ENCODE measurements at places on chromosomes 16 and 17.

GRCh38 chr16:12900599-12901203 lies 697 bp upstream of the SHISA9 start:
- ATAC-seq: no peak

DNA sequence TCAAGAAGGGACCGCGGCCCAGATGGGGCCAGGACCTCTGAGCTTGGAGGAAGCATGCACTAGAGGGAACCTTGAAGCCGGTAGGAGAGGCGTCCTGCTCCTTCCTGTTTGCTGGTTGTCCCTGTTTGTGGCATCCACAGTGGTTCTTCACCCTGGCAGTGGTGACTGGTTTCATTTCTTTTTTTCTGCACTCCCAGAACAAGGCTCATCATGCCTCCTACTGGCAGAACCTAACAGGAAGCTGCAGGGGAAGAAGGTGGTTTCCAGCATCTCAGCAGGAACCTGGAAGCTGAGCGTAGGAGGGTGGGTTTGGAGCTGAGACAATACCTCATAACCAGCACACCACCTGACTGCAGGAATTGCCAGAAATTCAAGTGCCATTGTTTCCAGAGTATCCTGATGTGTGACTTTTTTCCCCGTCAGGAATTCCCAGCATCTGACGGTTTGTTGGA lies 5.8 kb downstream of the TMEM231 start:
- no peak for ATAC-seq

GRCh38 chr17:8935191-8935590 lies 30.3 kb downstream of the PIK3R5 start:
- no peak for ATAC-seq

DNA sequence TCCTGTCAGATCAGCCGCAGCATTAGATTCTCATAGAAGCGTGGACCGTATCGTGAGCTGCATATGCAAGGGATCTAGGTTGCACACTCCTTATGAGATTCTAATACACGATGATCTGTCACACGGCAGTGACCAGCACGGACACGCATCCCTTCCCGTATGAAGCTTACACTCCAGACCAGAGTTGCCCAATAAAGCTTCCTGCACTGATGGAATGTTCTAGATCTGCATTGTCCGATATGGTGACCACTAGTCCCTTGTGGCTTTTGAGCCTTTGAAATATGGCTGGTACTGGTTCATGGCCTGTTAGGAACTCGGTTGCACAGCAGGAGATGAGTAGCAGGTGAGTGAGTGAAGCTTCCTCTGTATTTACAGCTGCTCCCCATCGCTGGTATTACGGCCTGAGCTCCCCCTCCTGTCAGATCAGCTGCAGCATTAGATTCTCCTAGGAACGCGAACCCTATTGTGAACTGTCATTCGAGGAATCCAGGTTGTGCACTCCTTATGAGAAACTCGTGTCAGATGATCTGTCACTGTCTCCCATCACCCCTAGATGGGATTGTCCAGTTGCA lies 49.8 kb upstream of the ZCCHC14 start:
- ATAC-seq: no peak

GRCh38 chr17:12911239-12911638 lies 106.6 kb downstream of the ELAC2 start:
- peak; percentile 67 for ATAC-seq

DNA sequence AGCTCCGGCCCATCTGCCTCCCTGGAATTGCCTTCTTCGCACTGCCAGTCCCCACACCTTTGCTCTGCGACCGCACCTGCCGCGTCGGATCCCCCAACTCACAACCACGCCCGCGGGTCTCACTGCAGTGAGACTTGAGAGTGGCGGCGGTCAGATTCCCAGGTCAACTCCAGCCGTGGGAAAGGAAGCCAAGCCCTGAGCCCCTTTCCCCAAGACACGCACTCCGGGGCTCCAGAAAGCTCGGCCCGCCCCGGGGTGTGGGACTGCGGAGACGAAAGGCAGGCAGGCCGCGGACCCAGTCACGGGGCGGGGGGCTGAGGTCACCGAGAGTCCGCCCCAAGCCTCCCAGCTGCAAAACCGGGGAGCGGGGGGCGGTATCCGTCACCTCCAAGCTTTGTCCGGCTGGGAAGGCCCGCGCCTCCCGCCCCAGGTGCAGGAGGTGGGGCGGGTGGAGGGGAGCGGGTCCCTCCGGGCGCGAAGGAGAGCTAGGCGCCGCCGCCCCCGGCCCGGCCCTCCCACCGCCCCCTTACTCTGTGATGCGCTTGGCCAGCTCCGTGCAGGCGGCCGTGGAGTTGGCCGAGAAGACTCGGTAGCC lies 615 bp downstream of the PRPSAP1 start:
- no peak for ATAC-seq

GRCh38 chr16:87764600-87765472 lies 950 bp downstream of the KLHDC4 start:
- ATAC-seq: peak; percentile 2

DNA sequence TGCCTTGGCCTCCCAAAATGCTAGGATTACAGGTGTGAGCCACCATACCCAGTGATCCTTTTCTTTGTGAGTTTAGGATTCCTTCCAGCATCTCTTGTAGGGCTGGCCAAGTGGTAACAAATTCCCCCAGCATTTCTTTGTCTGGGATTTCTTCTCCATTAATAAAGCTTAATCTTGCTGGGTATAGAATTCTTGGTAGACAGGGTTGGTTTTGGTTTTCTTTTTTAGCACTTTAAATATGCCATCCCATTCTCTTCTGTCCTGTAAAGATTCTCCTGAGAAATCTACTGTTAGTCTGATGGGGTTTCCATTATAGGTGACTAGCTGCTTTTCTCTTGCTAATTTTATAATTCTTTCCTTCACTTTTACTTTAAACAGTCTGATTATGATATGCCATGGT lies 173.0 kb upstream of the TOM1L1 start:
- ATAC-seq: no peak

- ATAC-seq: no peak
These were observed 11.6 kb downstream of the IL34 start for GRCh38 chr16:70657956-70658355.

DNA sequence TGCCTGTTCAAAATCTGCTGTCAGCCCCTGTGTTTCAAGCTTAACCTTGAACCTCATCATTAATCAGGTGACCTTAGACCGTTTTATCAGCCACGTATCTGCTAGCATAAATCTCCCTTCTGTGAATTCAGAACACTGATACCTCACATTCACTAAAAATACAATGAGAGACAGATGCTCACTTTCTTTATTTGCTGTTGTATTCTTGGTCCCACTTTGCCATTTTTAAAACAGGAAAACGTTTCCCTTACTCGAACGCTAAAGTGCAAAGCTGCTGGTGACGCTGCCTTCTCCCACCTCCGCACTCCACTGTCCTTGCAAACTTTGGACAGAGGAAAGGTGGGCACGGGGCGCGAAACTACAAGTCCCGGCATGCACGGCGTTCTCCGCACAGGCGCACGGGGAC lies 220 bp upstream of the ARHGAP44 start:
- no peak for ATAC-seq

DNA sequence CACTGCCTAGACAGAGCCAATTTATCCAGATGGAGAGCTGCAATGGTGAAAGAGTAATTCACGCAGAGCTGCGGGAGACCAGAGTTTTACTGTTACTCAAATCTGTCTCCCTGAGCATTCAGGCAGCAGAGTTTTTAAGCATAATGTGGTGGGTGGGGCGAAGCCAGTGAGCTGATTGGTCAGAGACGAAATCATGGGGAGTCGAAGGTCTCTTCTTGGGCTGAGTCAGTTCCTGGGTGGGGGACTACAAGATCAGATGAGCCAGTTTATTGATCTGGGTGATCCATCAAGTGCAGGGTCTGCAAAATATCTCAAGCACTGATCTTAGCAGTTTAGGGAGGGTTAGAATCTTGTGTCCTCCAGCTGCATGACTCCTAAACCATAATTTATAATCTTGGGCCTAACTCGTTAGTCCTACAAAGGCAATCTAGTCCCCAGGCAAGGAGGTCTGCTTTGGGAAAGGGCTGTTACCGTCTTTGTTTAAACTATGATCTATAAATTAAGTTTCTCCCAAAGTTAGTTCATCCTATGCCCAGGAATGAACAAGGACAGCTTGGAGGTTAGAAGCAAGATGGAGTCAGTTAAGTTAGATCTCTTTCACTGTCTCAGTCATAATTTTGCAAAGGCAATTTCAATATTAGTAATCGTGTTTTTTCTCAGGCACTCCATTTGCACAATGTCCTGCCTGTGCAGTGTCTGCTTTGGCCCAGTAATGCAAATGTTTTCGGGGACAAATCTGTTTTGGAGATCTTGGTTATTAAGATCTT lies 27.0 kb downstream of the PIGL start:
- peak; percentile 49 for ATAC-seq

GRCh38 chr16:56425439-56425832 lies at the start of gene AMFR:
Gene AMFR (minus strand): TSS chr16:56425545. CDS start chr16:56425327, 218 bp downstream.
- peak; percentile 93 for ATAC-seq

DNA sequence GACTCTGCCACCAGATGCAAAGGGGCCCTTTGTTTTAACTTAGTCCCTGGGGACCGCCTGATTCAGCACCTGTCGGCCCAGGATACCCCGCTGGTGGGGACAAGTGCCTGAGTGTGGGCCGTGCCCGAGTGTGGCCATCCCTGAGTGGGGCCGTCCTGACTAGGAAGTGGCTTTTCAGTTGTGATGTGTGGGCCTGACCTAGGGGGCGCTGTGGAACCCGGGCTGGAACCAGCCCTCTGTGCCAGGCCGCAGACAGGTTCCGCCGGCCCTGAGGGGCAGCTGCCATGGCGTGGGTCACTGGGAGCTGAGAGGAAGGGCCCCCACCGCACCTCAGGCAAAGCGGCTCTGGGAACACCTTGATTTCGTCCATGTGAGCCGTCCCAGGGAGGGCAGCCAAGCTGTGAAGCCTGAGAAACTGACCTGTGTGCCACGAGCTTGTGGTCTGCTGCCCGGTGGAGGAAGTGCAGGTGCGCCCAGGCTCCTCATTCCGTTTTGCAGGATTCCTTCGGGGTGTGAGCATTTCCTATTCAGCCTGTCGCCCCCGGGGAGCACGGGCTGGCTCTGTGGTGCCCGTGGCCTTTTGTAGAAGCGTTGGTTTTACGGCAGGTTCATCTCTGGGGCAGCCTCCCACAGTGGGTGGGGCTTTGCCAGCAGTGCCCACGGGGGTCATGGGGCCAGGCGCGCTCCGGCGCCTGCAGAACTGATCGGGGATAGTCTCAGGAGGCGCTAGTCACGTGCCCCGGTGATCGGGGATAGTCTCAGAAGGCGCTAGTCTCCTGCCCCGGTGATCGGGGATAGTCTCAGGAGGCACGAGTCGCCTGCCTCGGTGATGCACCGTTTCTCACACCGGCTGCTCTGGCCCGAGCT lies 5.3 kb downstream of the RPL13 start:
- ATAC-seq: peak; percentile 44

DNA sequence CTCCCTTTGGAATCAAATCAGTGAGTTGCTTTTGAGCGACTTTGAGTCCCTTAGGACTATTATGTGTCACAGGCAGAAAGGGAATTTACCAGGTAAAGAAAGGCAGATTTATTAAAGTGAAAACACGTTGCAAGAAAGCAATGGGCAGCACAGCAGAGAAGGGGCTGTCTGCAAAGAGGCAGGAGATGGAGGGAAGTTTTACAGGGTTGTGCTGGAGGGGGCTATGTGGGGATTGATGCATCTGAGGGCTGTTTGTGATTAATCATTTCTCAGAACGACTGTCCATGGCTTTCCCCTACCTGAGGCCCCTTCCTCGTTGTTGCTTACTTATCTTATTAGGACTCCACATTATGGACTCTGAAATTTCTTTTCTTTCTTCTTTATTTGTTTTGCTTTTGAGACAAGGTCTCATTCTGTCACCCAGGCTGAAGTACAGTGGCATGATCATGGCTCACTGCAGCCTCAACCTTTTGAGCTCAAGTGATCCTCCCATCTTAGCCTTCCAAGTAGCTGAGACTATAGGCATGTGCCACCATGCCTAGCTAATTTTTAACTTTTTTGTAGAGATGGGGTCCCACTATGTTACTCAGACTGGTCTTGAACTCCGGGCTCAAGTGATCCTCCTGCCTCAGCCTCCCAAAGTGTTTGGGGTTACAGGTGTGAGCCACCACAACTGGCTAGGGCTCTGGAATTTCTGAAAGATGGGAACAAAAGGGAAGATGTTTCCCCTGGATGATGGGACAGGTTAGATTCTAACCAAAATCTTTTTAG lies 5.5 kb downstream of the WWP2 start:
- ATAC-seq: no peak

DNA sequence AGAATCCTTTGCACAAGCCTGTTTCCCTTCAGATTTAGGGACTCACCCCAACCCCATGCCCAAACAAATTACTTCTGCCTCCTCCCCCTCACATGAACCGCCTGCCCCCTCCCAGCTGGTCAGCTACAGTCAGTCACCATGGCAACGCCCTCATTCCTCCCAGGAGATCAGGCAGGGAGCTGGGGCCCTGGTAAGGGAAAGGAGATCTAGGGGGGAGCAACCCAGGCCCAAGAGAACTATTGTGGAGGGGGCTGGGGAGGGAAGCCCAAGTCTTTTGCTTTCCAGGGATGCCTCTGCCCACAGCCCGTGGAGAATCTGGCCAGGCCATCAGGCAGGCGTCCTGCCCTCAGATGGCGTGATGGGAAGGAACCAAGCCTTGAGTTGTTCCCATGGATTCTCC lies 2.8 kb downstream of the FAM171A2 start:
- peak; percentile 27 for ATAC-seq

DNA sequence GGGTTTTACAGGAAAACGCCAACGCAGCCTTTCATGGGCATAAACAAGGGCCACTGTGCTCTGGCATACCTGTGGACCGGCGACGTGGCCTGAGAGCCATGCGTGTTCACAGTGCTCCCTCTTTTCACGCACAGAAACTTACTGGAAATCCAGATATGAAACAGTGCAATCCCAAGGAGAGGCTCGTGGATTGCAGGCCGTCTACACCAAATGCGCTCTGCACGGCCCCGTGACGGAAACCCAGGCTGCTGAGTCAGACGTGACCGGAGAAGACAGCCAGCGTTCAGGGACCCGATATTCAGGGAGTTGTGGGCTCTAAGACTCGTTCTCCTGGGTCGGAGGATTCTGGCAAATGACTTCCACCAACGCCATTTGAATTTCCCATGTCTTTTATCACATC lies 129.2 kb downstream of the FOXL1 start:
- ATAC-seq: no peak

- no peak for ATAC-seq
These were observed 235.3 kb downstream of the SEC14L1 start for GRCh38 chr17:77375917-77376651.

GRCh38 chr16:78745108-78746019 lies 645.9 kb downstream of the WWOX start:
- ATAC-seq: peak; percentile 29

GRCh38 chr17:40361925-40362695 lies 2.4 kb downstream of the GJD3 start:
- ATAC-seq: peak; percentile 4

- peak; percentile 50 for ATAC-seq
These were observed 19.0 kb downstream of the SLC7A5 start for GRCh38 chr16:87850009-87851006.

- ATAC-seq: peak; percentile 71
These were observed 12.5 kb downstream of the CDH5 start for GRCh38 chr16:66378741-66379570.

- ATAC-seq: no peak
These were observed 29.9 kb downstream of the YPEL2 start for GRCh38 chr17:59361386-59361785.

- ATAC-seq: peak; percentile 56
These were observed 15.5 kb upstream of the CMIP start for GRCh38 chr16:81429045-81429521.

- ATAC-seq: no peak
These were observed 39.4 kb upstream of the CACNG5 start for GRCh38 chr17:66795486-66795885.

All from motor neuron (in vitro differentiated cells).